HS-27A (cell line): ENCODE measurements at places on chromosomes 6 and 20.

GRCh38 chr6:1842334-1842733 is 232.6 kb downstream of the FOXC1 start:
- no peak for DNase-seq

DNA sequence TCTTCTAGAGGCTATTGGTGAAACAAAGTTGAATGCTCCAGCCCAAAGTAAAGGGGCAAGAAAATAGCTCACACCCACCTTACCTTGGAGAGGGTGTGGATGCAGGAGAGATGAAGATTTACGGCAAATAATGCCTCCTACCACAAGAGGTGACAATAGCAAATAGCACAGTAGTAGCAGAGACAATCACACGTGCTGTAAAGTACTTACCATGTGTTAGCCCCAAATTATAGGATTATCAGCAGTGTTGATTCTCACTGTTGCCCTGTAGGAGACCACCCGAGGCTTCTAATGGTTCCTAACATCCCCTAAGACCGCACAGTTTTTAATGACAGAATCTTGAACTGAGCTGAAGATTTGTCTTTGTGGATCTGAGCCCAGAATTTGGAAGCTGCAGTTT is 94.8 kb upstream of the FOXA2 start:
- no peak for DNase-seq

DNA sequence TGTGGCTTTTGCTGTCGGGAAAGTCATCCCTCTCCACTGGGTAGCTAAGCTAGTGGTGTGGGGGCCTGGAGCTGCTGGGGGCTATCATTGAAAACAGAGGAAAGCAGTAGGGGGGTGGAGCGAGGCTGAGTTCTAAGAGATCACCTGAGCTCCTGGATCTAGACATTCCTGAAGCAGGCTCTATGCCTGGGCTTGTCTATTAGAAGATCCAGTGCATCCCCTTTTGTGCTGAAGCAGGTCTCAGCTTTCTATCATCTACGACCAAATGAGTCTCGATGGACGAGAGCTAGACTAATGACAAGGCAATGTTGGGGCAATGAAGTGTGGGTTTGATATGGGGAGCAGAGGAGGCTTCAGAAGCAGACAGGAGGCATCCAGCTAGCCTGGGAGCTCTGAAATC is 18.5 kb downstream of the ZBP1 start:
- DNase-seq = no peak

DNA sequence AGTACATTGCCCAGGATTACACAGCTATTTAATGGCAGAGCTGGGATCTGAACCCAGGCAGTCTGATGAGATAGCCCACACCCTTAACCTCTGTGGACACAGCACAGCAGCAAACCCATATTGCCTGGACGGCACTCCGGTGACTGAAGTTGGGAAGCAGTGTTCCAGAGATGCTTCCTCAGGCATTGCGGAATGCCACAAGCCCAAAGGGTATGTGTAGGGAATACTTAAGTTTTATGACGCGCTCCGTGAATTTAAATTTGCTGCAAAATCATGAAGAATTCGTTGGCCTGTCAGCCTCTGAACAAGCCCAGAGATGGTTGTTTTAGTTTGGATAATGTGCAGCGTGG is 46.4 kb downstream of the PSMG4 start:
- no peak for DNase-seq

GRCh38 chr6:150894935-150895552 is 29.5 kb downstream of the MTHFD1L start:
- DNase-seq = no peak

DNA sequence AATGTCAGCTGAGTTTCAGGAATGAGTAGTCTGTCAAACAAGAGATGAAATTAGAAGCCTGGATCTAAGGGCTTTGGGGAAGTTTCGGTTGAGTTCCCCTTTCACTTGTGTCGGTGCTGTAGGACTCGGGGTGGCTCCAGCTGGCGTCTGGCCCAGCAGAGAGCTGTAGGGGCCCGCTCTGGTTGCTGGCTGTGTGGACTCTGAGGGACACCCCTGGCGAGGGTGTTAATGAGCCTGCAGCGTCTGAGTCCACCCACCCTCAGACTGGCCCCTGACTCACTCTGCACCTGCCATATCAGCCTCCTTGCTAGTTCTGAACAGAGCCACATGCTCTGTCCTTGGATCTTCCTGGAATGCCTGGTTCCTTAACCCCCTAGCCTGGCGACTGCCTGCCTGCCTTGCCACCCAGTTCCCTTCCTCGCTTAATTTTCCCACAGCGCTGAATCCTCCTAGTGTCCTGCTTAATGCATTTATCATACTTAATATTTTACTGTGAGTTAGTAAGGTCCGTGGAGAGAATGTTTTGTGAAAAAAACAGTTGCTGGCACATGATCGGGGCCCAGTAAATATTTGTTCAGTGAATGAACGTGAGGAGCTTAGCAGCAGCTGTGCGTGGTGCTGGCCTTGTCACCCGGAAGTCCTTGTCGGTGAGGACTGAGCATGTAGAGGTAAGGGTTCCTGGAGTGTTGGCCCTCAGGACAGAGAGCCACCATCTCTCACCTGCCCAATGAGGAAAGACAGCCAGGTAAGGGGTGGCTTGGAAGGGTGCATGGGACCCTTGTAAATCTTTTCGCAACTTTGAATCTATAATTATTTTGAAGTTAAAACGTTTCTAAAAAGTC is 1.6 kb downstream of the DNAJC5 start:
- no peak for DNase-seq

DNA sequence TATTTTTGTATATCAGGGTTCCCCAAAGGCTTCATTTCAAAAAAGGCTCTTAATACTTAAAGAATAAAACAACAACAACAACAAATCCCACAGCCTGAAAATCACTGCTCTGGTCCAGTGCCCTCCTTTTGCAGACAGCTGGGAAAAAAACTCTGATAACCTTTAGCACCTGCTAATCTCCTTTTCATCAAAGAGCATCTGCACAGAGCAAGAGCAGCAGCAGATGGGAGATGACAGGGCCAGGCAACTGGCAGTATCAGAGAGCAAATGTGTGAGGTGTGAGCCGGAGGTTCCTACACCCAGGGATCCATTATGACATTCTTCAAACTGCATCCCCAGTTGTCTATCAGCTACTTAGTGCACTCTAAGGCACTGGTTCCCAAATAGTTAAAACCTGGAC is 25.7 kb downstream of the TTI1 start:
- DNase-seq = no peak

- DNase-seq = no peak
Measured at GRCh38 chr20:8940326-8940725, 128.6 kb upstream of the PLCB4 start.

DNA sequence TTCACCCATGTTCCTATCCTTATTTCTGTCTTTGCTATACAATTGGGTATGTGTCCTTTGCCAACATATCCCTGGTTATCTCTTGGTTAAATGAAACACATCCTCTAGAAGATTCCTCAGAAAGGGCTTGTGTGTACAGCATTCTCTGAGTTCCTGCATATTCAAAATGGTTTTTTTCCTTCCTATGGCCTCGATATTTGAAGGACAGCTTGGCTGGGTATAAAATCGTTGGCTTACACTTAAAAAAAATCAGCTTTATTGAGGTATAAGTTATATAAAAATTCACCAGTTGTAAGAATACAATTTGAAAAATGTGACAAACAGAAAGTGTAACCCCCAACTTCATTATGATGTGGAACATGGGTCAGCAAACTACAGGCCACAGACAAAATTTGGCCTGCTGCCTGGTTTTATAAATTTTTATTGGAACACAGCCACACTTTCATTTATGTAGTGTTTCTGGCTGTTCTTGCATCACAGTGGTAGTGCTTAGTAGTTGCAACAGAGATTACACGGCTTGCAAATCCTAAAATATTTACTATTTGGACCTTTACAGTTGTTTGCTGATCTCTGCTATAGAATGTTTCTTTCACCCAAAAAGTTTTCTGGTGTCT is 16.7 kb downstream of the PCMT1 start:
- DNase-seq = peak; percentile 64

DNA sequence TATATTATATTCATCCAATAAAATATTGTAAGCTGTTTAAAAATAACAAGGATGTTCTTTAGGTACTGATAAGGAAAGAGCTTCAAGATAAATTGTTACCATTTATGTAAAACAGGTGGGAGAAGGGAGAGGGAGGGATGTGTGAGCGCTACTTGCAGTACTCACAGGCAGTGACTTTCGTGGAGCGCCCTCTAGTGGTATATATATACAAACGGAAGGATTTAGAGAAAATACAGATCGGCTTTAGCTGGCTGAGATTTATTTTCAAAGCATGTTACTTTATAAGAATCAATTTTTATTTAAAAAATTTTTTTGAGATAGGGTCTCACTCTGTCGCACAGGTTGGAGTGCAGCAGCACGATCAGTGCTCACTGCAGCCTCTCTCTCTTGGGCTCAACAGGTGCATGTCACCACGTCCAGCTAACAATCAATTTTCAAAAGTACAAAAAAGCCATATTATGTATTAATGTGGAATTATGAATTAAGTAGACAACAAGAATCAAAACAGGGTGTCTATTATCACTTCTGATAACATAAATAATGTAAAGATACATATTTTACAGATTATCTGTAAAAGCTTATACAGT is 3.3 kb upstream of the MOG start:
- DNase-seq = no peak

DNA sequence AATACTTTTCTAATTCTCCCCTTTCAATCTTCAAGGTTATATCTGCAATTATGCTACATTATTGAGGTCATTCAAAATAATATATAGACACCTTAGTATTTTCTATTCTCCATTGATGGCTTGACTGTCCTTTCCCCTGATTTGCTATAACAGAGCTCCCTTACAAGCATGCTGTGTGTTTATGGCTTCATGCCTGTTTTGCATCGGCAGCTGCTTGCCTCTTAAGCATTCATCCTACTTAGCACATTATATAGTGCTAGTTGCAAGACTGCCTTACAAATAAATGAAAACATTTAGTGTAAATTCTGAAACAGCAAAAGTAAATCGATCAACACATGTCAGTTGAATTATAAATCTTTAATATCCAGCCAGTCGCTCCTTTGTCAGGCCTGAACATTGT is 476.2 kb upstream of the POU3F2 start:
- DNase-seq = no peak

GRCh38 chr6:121857551-121857950 is 422.1 kb downstream of the GJA1 start:
- no peak for DNase-seq

GRCh38 chr6:181049-181654 is 111.1 kb upstream of the DUSP22 start:
- no peak for DNase-seq

DNA sequence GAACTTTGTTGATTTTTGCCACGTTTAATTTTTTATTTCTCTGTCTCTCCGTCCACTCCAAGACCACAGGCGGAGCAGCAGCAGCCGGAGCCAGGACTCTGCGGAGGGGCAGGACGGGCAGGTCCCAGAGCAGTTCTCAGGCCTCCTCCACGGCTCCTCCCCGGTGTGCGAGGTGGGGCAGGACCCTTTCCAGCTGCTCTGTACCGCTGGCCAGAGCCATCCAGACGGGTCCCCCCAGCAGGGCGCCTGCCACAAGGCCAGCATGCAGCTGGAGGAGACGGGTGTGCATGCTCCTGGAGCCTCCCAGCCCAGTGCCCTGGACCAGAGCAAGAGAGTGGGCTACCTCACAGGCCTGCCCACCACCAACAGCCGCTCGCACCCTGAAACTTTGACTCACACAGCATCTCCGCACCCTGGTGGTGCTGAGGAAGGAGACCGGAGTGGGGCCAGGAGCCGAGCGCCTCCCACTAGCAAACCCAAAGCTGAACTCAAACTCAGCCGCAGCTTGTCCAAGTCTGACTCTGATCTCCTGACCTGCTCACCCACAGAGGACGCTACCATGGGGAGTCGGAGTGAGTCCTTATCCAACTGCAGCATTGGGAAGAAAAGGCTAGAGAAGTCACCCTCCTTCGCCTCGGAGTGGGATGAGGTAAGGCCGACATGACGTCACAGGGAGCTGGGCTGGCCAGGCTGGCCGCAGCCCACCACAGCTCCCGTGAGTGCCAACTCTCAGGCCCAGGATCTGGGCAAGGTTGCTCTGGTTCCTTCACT is 123.5 kb downstream of the TCP11 start:
- no peak for DNase-seq

DNA sequence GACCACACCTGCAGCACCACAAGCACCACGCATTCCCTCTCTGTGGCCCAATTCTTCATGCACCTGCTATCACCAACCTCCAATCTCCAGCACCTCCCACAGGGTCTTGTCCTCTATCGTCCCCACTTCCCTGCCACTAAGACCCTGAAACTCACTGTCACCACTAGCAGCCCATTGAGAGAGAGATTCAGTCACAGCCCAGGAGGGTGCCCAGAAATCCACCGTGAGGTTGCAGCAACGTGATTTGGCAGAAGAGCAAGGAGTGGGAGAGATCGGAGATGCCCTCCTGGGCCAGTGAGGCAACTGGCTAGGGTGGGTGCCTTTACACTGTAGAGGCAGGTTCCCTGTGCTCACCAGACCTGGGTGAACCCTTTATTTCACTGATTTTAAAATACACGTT is 90.1 kb downstream of the ANKRD60 start:
- no peak for DNase-seq

DNA sequence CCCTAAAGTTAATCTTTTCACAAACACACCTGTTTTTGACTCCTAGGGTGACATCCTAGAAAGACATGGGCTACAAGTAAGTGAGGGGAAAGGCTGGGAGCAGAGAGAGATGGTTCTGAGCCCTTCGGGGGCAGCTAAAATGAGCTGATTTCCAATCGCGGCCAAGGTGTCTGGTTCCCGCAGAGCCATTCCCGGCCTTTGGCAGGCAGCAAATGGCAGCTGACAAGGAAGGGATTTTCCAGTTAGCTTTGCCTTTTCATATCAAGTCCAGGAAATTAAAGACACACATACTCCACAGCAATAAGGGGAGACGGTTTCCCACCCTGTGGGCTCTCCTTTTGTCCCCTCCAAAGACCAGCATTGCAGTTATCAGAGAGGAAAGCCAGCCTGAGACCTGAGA is 228.5 kb downstream of the ZMYND8 start:
- DNase-seq = no peak

DNA sequence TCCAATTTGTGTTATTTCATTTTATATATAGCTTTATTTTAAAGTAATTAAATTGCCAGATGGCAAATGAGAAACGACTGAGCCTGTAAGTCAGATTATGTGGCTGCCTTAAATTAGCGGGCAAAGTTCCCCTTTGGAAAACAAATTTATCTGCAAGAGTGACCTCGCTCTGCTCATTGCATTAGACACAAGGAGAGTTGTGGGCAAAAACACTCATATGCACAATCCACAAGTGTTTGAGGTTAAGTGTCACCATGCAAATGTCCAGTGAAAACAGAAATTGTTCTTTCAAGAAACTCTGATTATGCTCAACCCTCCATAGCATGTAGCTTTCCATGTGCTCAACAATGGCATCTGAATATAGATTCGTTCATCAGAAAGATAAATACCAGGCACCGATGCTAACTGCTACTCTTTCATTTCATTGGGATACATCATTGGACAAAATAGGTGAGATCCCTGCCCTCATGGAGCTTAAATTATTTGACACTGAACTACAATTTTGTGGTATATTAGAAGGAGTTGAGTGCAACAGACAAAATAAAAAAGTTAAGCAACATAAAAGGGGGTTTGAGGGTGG is 1.7 kb upstream of the NHSL1 start:
- no peak for DNase-seq
